ENCODE measurements at places on chromosomes 5 and 9.

GRCh38 chr5:155052532-155052931, 39.0 kb downstream of the KIF4B start:
- no peak for DNase-seq

DNA sequence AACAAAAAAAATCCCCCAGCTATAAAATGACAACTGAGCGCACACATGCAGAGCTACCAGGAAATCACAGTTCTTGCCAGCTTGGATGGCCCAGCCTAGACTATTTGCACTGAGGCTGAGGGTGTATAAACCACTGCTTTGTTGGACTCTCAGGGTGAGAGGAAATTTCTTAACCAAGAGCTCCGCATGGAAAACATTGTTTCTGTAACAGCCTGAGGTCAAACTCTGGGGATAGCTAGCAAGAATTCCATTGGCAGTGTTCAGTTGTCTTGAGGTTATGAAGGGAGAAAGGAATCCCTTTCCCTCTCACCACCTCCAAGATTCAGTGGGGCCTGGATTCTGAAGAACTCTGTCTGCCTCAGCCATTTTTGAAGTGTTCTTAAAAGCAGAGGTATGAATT, 360.0 kb downstream of the OSTF1 start:
- no peak for DNase-seq

- DNase-seq = no peak
Measured at GRCh38 chr5:40909264-40909663, at the start of gene C7. TSS of gene C7 (plus strand) at chr5:40909497. CDS start at chr5:40909611, 114 bp downstream.

GRCh38 chr5:53480416-53481158, at the start of gene FST:
TSS of gene FST (plus strand) at chr5:53480629. CDS start at chr5:53480792, 163 bp downstream.
- no peak for DNase-seq

DNA sequence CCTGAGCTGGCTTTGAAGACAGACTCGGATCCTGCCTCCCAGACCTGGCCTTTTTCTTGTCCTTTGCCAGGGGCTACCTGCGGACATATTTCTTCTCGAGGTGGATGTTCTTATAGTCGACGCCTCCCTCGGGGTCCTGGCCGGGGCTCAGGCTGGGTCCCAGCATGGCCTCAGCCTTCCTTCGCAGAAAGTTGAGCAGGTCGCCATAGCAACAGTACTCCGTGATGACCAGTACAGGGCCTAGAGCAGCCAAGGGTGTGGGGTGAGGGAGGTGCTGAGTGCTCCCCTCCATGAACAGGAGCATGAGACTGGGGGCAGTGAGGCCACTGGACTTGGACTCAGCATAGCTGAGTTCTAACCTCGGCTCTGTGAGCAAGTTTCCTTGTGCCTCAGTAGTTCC, 26.7 kb downstream of the CSF1R start:
- no peak for DNase-seq

DNA sequence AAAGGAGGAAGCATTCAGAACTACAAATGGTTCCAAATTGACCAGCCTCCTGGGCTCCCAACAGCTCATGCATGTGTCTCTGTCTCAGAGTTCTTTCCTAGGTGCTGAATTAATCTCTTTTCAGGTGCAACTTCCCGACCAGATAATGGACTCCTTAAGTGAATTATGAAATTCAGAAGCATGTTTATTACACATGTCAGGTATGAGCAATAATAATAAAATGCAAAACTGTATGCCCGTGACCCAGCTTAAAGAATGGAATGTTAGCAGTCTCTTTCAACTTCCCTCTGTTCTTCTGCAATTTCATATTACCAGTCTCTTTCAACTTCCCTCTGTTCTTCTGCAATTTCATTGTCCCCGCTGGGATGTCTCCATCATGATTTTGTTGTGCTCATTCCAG, 60.4 kb downstream of the FBXL7 start:
- no peak for DNase-seq

GRCh38 chr9:128495804-128496417, 8.6 kb upstream of the GLE1 start:
- DNase-seq = no peak

DNA sequence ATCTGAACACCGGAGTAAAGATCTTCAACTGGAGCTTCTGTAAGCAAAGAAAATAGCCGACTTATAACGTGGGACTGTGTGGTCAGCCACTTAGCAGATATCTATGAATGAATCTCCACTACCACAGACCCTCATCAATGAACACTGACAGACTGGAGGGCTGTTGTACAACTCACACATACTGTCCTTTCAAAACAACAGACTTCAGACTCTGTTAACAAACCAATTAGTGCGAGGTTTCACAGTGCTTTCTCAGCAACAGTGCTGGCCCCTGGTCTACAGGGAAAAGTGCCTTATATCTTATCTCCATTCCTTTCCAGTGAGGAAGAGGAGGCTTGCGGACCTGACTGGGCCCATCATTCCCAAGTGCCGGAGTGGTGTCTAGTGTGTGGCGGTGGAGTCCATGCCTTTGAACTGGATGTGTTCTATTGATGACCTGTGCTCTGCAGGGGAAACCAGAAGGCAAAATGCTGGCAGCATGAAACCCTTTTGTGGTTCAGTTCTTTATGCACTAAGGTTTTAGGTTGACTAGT, 33.8 kb downstream of the TSTD2 start:
- DNase-seq = no peak

DNA sequence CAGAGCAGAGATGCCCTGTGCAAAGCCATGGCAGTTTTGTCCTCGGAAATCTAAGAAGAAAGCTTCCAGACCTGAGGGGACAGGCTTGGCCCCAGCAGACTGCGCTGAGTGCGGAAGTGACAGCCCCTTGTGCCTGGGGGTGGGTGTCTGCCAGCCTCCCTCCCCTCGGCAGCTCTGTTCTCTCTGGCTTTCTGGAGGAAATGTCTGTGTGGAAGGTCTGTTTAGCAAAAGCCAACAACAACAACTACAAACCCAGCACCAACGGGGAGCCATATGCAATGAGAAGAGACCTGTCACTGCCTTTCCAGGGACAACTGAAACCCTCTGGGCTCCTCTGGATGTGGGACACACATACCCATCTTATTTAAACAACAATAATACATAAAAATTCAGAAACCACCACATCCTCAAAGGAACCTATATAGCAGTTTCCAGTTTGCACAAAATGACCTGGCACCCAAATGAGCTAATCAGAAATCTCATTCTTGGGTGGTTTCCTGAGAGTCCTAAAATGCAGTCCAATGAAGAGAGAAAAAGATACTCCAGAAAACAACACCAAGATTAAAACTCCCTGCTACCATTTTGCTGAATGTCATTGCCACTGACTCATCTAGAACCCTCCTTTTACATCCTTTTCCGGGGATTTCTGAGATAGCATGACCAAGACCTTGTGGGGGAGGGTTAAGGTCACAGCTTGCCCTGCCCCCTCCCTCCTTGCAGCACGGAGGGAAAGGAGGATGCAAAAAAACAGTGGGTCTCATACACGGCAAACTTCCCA, 97.7 kb downstream of the AK8 start:
- peak; percentile 24 for DNase-seq

- DNase-seq = no peak
Measured at GRCh38 chr5:38048400-38048799, 208.6 kb upstream of the GDNF start.

DNA sequence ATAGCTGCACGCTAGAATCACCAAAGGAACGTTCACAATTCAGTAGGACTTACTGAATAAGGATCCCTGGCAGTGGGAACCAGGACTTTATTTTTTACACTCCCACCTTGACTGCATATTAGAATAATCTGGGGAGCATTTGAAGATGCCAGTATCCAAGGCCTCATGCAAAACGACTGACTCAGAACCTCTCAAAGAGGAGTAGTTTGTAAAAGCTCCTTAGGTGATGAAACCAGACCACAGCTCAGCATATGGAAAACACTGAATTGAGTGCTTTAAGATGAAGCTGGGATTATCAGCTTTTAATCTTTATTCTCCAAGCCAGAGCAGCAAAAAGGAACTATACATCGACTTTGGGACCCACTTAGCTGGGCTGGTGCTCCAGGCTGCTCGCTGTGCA, 288.3 kb downstream of the MLLT3 start:
- no peak for DNase-seq

- no peak for DNase-seq
Measured at GRCh38 chr9:92704528-92704927, 34.6 kb upstream of the IPPK start.

DNA sequence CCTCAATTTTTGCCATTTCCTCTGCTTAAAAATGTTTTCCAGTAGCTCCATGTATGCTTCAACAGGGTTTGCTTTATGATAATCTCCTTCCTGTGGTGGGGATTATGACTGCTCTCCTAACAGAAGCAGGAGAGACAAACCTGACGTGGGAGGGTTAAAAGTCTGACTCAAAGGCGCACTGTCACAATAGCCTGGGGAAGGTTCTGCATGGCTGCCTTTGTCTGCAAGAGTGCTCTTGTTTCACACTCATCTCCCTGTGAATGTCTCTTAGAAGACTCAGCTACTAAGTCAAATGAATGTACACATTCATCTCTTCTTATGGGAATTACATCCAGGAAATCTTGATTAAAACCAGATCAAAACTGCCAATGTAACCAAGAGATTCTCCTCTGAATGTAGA, 90.9 kb upstream of the MTAP start:
- DNase-seq = peak; percentile 6

DNA sequence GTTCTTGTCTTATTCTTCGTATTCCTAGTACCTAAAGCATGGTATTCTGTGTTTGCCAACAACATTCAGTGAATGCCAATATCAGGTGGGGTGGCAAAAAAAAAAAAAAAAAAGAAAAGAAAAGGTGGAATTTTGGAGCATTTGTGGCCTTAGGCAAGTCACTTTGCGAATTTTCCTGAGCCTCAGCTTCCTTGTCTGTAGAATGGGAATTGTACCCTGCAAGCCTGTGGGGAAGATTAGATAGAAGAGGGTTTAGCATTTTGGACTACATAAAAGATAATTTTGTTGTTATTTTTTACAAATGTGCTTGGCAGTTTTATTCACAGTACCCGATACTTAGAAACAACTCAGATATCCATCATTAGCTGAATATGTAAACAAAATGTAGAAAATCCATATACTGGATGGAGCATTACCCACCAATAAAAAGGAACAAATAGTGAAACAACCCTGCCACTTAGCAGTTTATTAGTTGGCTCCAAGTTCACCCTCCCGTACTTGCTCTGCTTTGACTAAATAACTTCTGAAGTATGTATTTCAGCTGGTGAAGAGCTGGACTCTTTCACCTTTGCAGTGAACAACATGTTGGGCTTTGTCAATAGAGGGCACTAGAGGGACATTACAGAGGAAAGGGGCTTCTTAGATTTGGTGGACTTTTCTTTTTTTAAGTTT, 13.6 kb downstream of the UBE2D2 start:
- DNase-seq = peak; percentile 53

DNA sequence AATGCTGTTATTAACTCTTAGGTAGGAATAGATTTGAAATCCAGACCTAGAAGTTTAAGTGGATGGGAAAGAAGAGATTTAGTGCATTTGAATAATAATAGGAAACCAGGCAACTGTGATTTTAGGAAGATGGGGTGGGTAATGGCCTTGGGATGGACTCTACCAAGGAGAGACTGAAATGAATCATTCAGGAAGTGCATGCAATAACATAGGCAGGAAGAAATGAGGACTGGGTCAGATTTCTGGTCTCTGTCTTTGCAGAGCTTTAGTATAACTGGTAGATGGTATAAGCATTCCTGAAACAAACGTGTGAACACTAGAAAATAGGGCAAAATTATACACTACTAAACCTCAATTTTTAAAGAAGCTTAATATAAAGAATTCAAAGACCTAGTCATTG, 274.4 kb upstream of the CLINT1 start:
- DNase-seq = no peak

DNA sequence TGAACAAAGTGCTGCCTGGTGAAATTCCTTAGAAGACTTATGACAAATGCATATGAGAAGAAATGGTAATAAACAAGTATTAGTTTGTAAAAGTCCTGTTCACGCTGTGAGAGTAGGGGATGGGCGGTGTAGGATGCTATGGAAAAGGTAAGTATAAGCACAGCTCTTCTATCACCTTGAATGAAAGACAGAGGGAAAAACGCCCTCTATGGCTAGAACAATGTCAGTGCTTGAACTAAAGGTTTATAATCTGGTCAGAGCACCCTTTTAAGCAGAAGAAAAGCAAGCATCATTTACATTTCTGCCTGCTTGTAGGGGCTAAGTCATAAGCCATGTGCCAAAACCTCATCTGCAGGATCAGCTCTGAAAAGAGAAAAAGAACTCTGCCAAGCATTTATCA, 115.2 kb downstream of the LHFPL2 start:
- peak; percentile 17 for DNase-seq

GRCh38 chr5:17316970-17317459, 99.6 kb downstream of the BASP1 start:
- no peak for DNase-seq

DNA sequence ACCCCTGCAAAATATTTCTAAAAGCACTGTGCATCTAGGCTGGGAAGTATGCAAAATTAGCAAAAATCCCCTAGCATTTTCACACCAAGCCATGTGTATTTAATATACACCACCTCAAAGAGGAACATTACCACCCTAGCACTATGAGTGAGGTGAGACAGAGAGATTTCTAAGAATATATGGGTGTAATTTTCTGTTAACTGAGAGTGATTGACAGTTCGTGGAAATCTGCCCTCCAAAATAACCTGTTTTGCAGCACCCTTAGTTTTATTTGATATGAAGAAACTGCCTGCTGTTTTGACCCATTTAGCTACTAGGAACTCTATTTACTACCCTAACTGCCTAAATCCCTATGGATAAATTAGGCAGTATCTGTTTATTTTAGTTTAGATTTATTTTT, 64.2 kb upstream of the CDKN2B start:
- no peak for DNase-seq

DNA sequence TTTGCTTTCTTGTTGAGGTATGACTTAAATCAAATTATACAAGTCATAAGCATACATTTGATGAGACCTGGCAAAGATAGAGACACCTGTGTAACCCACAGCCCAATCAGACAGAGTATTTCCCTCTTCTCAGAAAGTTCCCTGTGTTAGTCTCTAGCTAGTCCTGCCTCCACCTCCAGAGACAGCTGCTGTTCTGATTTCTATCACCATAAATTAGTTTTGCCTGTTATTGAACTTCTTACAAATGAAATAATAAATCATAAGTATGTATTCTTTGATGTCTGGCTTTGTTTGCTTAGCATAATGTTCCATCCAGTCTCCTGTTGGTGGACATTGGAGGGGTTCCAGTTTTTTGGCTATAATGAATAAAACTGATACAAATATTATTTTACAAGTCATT, 194.5 kb downstream of the ICE1 start:
- DNase-seq = no peak

DNA sequence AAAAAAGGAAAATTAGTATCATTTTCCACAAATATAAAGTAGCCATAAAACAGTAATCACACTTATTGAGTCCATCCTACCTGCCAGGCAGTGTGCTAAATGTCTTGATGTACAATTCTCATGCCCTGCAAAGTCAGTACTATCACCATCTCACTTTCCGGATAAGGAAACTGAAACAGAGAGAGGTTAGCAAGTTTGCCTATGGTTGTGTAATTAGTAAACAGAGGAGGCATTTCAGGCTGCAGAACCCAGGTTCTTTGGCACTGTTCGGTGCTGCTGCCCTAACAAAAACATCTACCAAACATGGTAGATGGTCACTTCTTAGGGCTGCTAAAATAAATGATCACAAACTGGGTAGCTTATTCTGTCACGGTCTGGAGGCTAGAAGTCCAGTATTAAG, 22.6 kb downstream of the PLAC8L1 start:
- peak; percentile 56 for DNase-seq

All from activated CD4-positive, alpha-beta T cell treated with anti-CD3 and anti-CD28 coated beads, Interleukin-2, Interleukin-4, amounts not matched to agents 100 ng/mL and 50 ng/mL, durations not matched to agents 16 hours and 8 hours (primary cell).